Substantia nigra (tissue), 51 donors: ENCODE measurements at places on chromosomes 5 and 9.

- DNase-seq, result no peak
These were observed 71.9 kb upstream of the RANBP3L start for GRCh38 chr5:36373527-36374086.

GRCh38 chr5:153470736-153471135 is 19.7 kb upstream of the GRIA1 start:
- DNase-seq, result no peak

DNA sequence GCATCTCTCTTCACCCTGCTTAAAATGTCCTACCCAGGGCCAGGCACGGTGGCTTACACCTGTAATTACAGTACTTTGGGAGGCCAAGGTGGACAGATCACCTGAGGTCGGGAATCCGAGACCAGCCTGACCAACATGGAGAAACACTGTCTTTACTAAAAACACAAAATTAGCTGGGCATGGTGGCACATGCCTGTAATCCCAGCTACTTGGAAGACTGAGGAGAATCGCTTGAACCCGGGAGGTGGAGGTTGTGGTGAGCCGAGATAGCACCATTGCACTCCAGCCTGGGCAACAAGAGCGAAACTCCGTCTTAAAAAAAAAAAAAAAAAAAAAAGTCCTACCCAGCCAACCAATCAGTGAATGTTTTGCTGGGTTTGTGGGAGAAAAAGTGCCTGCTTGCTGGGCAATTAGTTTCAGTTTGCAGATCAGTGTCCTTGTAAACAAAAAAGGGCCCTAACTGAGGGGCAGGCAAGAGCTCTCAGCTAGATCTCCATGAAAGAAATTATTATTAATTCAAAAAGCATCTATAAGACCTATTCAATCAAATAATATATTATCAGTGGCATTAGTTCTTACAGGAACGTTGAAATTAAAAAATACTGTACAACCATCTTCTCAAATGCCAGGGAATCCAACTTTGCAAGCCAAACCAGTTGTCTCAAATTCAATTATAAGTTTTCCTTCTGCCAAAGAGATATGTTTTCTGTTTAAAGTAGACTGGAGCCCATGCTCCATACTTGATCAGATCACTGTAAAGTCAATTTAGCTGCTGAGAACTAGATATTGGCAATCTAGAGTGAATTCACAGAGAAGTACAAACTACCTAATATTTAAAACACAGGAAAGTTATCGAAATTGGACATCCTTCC is 3.9 kb downstream of the MEGF9 start:
- DNase-seq, result peak; percentile 19

DNA sequence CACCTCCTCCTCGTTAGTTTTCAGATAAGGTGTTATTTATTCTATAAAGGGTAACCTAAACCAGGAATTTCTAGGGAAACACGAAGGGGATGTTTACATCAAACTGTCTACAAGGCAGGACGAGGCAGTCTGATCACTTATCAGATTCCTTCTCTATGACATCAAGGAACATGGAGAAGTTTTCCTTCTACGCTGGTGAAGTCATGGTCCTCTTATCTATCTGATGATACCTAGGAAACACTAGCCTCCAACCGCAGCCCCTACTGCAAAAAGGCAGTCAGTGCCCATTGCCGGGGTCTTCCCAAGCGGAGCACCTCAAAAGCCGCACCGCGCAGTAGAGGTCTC is 1.5 kb downstream of the MPDZ start:
- no peak for DNase-seq

GRCh38 chr5:3639175-3639574 is 43.5 kb downstream of the IRX1 start:
- no peak for DNase-seq

DNA sequence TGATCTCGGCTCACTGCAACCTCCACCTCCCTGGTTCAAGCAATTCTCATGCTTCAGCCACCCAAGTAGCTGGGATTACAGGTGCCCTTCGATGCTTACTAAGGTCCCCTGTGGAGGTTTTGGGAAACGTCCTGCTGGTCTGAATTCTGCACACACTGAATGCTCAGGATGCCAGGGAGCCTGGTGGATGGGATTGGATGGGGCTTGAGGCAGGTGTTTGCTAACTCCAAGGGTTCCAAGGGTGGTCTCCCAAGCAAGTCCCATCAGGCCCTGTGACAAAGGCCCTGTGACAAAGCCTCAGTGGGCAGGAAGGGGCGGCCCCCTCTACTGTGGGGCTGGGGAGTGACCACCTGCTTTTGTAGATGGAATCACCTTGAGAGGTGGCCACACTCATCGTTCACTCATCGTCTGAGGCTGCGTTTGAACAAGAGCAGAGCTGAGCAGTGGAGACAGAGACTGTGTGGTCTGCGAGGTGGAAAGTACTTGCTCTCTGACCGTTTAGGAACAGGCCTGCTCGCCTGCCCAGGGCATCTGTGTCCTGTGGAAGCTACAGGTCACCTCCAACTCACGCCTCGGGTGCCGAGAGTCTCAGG is 40.2 kb downstream of the MRPL36 start:
- DNase-seq, result no peak

- no peak for DNase-seq
These were observed 104.4 kb downstream of the ARHGAP26 start for GRCh38 chr5:142874540-142874939.

- DNase-seq, result no peak
These were observed 235.7 kb downstream of the CDK5RAP2 start for GRCh38 chr9:120344230-120344629.

GRCh38 chr5:15463231-15463980 is 36.6 kb upstream of the FBXL7 start:
- no peak for DNase-seq

DNA sequence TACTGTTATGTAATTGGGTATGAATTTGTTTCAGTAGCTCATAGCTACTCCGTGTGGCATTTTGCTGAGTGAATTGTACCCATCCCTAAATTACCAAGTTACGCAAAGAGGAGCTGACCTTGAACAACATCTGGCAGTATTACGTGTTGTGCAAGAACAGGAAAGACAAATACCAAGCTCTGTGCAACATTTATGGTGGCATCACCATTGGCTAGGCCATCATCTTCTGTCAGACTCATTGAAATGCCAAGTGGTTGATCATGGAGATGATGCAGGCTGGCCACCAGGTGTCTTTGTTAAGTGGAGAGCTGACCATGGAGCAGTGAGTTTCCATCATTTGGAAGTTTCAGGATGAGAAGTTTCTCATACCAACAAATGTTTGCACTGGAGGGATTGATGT is 15.0 kb downstream of the ZSWIM6 start:
- no peak for DNase-seq

GRCh38 chr5:150062216-150062922 is 24.0 kb downstream of the CSF1R start:
- no peak for DNase-seq

- no peak for DNase-seq
These were observed 19.8 kb upstream of the NUDT12 start for GRCh38 chr5:103582364-103582763.

- DNase-seq, result no peak
These were observed 165.3 kb downstream of the ERCC6L2 start for GRCh38 chr9:96040591-96041461.

GRCh38 chr9:85064811-85065371 is 395.4 kb downstream of the NTRK2 start:
- no peak for DNase-seq

DNA sequence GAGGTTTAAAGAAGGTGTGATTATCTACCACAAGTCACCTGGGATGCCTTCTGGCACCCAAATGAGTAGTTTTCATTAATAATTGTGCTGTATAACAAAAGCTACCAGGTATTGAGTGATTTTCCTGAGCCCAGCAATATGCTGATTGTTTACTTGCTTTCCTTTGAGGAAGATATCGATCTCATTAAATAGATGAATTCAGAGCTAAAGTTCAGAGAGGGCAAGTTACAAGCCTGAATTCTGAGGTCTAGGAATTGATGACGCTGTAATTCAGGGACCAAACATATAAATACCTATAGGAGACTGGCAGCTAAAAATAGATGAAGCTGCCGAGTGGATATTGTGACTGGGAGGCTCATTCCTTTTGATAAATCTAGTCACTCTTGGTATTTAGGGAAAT is 1.1 kb downstream of the ERCC6L2 start:
- no peak for DNase-seq

DNA sequence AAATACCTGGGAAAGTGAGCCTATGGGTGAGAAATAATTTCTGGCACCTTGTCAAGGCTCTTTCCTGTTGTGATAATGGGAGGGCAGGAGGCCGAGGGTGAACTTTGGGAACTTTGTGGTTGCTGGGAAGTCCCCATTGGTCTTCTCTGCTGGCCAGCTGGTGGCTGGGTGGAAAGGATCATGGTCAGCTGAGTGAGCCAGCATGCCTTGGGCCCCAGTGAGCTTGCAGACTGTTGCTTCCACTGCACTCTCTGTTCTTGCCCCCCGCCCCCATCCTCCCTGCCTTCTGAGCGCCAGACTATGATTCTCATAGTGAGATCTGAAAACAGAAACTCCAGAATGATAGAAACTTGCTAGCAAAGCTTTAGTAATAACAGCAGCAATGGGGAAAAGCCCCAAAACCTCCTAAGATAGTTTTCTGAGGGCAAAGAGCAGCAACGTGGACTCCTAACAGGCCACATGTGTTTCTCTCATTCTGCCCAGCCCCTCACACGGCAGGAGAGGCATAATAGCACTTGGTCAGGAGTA is 139.2 kb upstream of the SMARCA2 start:
- no peak for DNase-seq

DNA sequence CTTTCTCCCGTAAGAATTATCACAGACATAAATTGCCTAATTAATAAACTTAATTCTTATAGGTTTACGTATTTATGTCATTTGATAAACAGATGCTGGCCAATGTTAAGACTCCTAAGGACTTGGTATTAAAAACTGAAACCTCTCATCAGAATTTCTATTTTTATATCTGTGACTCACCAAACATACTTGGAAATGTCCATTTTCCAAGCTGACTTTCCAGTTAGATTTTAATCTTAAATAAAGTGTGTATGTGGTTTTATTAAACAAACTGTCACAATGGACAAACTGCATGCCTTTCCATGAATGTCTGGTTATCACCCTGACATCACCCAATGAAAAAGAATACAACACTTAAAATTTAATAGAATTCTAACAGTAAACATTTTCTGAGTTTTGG is 12.6 kb upstream of the COL23A1 start:
- DNase-seq, result no peak

DNA sequence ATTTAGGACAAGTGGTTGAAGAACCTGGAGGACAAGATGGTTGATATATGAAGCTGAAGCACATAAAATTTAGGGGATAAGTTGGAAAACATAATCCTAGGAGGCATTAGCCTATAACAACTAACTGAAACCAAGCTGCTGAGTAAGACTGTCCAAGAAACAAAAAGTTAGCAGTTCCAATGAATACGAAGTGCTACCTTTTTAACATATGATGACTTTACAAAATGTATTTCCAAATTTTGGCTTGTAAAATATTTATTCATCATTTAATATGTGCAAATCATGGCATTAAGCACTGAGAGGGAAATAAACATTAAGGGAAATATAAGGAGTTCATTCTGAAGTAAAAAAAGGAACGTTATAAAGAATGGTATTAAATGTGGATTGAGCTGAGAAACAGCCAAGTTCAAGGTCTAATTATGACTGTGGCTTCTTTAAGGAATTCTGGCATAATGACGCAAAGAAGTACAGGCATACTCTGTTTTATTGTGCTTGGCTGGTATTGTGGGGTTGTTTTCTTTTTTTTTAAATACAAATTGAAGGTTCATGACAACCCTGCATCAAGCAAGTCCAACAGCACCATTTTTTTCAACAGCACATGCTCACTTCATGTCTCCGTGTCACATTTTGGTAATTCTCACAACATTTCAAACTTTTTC is 7.7 kb downstream of the RAPGEF6 start:
- no peak for DNase-seq

- no peak for DNase-seq
These were observed 92.0 kb downstream of the SNCAIP start for GRCh38 chr5:122404018-122404417.

DNA sequence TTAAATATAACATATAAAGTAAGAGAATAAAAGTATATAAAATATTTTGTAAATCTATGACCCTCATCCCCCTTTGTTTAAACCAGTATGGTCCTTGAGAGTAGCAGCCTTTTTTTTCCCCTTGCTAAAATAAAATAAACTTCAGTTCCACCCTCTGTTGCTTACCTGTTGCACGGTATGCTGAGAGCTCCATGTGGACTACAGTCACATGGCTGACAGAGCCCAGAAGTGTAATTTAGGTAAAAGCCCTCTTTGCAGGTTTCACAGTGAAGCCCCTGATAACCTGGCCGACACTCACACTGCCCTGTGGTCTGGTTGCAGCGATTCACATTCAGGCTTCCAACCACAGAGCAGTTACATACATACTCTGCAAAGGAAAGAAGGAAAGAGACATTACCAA is 55.1 kb downstream of the MEGF9 start:
- DNase-seq, result no peak

- no peak for DNase-seq
These were observed 12.5 kb upstream of the CHD1 start for GRCh38 chr5:98941131-98941883.

GRCh38 chr5:78778538-78778937 is 130.0 kb upstream of the LHFPL2 start:
- no peak for DNase-seq

- no peak for DNase-seq
These were observed 26.0 kb downstream of the ACTBL2 start for GRCh38 chr5:57456531-57457135.

- DNase-seq, result no peak
These were observed 27.6 kb downstream of the TBC1D2 start for GRCh38 chr9:98227883-98228282.

- no peak for DNase-seq
These were observed 129.1 kb downstream of the FANCC start for GRCh38 chr9:95188459-95188858.

- DNase-seq, result no peak
These were observed 14.4 kb downstream of the FREM1 start for GRCh38 chr9:14895806-14896205.

DNA sequence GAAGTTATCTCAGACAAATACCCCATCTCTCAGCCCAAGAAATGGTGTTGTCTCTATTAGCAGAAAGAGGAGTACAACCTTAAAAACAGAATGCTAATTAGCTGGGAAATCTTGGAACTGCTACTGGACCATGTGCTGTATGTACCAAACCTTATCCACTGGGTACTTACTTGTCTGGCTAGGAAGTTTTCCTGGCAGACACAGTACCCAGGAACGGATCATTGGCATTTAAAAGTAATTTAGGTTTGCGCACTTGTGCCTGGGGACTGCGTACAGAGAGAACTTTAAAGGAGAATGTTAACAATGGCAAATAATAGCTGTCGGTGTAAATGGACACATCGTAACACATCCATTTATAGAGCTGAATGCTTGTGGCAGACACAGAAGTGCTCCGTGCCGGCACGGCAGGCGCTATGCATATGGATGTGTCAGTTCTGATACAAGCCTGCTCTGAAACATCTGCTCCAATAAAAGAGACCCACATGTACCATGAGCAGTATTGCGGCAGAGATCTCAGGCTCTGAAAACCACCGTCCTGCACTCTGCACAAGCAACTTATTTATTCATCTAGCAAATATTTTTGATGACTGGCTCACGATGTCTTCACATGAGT is 290.6 kb upstream of the PANK3 start:
- DNase-seq, result no peak

DNA sequence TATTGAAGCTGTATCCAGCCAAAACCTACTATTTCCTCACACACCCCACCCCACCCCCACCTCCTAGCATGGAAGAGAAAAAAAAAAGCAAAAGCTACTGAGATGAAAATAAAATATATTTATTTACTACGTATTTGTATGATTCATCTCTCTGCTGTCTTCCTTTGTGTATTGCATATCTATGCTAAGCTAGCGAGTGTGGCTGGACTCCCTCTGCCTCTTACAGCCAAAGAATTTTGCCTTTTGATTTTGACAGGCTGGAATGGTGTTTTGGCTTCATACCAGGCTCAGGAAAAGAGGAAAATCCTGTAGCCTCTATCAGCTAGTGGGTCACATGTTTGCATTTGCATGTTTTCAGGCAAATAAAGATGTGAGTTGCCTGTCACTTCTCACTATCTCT is 2.2 kb downstream of the ABLIM3 start:
- DNase-seq, result no peak
